Ascending aorta (tissue), 2 donors: ENCODE measurements at places on chromosomes 5 and 9. TPM values are rescaled to one million over a fixed set of nuclear protein-coding genes. Genes with fewer than 3 reads are reported as not detected.

- no peaks in the 10 kb centered on the region for H3K27me3 ChIP-seq
- no peak for DNase-seq
- no peaks in the 10 kb centered on the region for H3K36me3 ChIP-seq
Measured at GRCh38 chr5:7330256-7330655, 65.7 kb upstream of the ADCY2 start.

DNA sequence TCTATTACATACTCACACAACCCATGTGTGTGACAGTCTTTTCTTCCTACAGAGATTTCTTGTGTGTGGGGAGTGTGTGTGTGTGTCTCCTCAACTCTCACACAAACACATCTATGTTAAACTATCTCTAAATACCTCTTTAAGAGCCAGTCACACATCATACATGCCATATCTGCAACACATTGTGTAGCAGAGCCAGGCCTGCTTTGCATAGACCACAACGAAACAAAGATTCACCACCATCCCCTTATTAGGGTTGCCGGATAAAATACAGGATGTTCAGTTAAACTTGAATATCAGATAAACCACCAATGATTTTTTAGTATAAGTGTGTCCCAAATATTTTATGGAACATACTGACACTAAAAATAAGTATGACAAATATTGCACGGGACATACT lies 2.3 kb downstream of the FAM170A start:
- H3K27me3 ChIP-seq: no peaks in the 10 kb centered on the region
- H3K4me3 ChIP-seq: no peak overlapping the region
- H3K27ac ChIP-seq: no peak overlapping the region
- no peak for DNase-seq

The NRARP gene
- total RNA-seq: 51.7 TPM

DNA sequence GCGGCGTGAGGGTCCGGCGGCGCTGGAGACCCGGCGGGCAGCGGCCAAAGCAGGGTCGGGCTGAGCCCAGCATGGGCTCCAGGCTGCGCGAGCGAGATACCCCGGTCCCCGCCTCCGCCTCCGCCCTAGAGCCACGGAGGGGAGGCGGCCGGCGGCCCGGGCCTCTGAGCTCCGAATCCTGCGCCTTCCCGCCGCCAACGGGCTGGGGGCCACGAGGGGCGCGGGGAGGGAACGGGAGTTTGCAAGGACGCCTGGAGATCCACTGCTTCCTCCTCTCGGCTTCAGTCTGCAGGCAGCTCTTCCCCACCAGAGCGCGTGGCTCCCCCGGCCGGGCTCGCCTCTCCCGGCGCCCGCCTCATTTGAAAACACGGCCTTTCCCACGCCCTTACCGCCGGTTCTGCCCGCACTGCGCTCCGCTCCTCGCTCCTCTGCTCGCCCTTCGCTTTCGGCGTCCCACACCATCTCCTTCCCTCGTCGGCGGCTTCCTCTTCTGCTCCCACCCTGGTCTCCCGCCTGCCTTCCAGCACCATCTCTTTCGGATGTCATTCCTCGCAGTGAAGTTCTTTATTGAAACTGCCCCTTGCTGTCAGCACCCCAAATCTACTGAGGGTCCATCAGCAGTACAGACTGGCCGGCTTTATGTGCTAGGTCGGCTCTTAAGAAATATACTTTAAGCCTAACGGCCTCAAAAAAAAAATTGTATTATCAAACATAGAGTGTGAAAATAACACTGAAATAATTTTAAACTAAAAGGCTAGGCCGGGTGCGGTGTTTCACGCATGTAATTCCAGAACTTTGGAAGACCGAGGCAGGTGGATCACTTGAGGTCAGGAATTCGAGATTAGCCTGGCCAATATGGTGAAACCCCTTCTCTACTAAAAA lies 105.0 kb upstream of the FAM120A start:
- no peak for DNase-seq
- no peaks in the 10 kb centered on the region for H3K4me1 ChIP-seq
- no peaks in the 10 kb centered on the region for H3K36me3 ChIP-seq
- peak overlapping the region; percentile 41 for H3K4me3 ChIP-seq
- no peak overlapping the region for H3K27ac ChIP-seq

The AGXT2 gene
- total RNA-seq: not detected

- H3K27ac ChIP-seq: no peak overlapping the region
- no peak overlapping the region for H3K4me3 ChIP-seq
- no peaks in the 10 kb centered on the region for H3K4me1 ChIP-seq
Measured at GRCh38 chr5:115418788-115419187, 122.3 kb upstream of the CCDC112 start.

The RICTOR gene
- total RNA-seq: 12.1 TPM

GRCh38 chr9:18485714-18486113 lies 11.8 kb downstream of the ADAMTSL1 start:
- H3K4me1 ChIP-seq: peaks cover 16% of the 10 kb centered on the region
- no peak overlapping the region for H3K27ac ChIP-seq
- H3K36me3 ChIP-seq: no peaks in the 10 kb centered on the region
- no peak for DNase-seq
- H3K4me3 ChIP-seq: no peak overlapping the region
- H3K27me3 ChIP-seq: no peaks in the 10 kb centered on the region

- no peaks in the 10 kb centered on the region for H3K36me3 ChIP-seq
- H3K27ac ChIP-seq: no peak overlapping the region
- H3K27me3 ChIP-seq: no peaks in the 10 kb centered on the region
- H3K4me1 ChIP-seq: no peaks in the 10 kb centered on the region
- no peak overlapping the region for H3K4me3 ChIP-seq
Measured at GRCh38 chr9:125986966-125987365, 239.8 kb downstream of the PBX3 start.

The GPX3 gene
- 2,056 TPM for total RNA-seq

The GPR21 gene
- 5.7 TPM for total RNA-seq

DNA sequence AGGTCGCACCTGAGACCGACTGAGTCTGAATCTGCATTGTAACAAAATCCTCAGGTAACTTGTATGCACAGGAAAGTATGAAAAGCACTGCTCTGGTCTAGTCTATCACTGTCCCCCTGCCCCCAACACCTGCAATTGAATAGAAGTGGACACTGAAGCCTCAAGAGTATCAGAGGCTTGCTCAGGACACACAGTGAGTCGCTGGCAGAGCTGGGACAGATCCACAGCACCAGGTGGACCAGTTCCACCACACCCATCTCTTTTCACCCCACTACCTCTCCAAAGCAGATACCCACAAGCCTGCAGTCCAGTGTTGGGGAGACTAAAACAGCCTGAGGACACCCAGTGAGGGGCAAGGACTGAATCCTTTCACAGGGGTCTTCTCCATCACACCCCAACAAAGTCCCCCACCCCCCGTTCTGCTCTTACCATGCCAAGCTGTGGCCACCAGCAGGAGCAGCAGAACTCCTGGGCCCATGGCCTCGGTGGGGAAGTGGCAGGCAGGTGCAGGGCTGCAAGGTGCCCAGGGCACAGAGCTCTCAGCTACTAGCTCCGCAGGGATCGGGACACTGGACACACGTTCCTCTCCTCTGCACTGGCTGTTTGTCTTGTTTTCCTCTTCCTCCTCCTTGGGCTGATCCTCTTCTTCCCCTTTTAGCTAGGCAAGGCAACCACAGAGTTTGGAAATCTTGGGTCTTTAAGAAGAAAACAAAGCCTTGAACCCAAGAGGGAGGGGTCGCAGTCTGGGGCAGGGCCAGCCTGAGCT lies at the start of gene CSF1R:
Gene CSF1R, minus strand, starts transcription at position 605 of the 766 bp plus-strand sequence. Its CDS starts 127 bp downstream, at position 478.
- no peak within 1 kb of the TSS for H3K27ac ChIP-seq
- DNase-seq: peak; percentile 62
- no peaks in the 10 kb centered on the region for H3K36me3 ChIP-seq
- no peaks in the 10 kb centered on the region for H3K4me1 ChIP-seq
- H3K4me3 ChIP-seq: peak within 1 kb of the TSS; percentile 51

- H3K36me3 ChIP-seq: no peaks in the 10 kb centered on the region
- no peak overlapping the region for H3K27ac ChIP-seq
- DNase-seq: no peak
- no peaks in the 10 kb centered on the region for H3K27me3 ChIP-seq
Measured at GRCh38 chr9:112884101-112884500, 6.6 kb downstream of the SLC46A2 start.

DNA sequence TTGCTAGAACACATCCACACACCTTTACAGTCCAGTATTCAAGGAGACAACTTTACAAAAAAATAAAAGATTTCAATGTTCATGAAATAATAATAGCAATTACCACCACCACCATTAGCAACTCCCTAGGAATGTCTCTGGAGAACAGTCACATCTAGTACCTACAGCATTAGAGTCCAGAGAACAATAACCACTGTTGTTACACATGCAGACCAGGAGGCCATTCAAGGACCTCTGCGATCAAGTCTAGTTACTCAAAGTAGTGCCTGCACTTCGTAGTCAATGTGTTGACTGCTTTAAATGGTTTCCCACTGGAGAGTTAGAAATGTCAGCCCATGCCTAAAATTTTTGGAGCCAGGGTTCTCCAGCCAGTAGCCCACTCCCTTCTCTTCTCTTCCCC lies 244.4 kb downstream of the DEPDC1B start:
- no peaks in the 10 kb centered on the region for H3K36me3 ChIP-seq
- H3K27ac ChIP-seq: no peak overlapping the region
- no peaks in the 10 kb centered on the region for H3K27me3 ChIP-seq
- H3K4me1 ChIP-seq: no peaks in the 10 kb centered on the region
- DNase-seq: no peak

The IFNB1 gene
- total RNA-seq: not detected

The DRD1 gene
- 0.11 TPM for total RNA-seq

GRCh38 chr5:177507165-177507564 lies 2.5 kb downstream of the DOK3 start:
- no peaks in the 10 kb centered on the region for H3K27me3 ChIP-seq
- no peak for DNase-seq
- H3K36me3 ChIP-seq: peaks cover 19% of the 10 kb centered on the region
- H3K27ac ChIP-seq: no peak overlapping the region
- H3K4me1 ChIP-seq: no peaks in the 10 kb centered on the region

The ESM1 gene
- total RNA-seq: not detected

GRCh38 chr5:4191041-4191440 lies 595.4 kb downstream of the IRX1 start:
- no peak overlapping the region for H3K4me3 ChIP-seq
- no peak for DNase-seq
- no peaks in the 10 kb centered on the region for H3K36me3 ChIP-seq

The FGF1 gene
- 23.5 TPM for total RNA-seq

DNA sequence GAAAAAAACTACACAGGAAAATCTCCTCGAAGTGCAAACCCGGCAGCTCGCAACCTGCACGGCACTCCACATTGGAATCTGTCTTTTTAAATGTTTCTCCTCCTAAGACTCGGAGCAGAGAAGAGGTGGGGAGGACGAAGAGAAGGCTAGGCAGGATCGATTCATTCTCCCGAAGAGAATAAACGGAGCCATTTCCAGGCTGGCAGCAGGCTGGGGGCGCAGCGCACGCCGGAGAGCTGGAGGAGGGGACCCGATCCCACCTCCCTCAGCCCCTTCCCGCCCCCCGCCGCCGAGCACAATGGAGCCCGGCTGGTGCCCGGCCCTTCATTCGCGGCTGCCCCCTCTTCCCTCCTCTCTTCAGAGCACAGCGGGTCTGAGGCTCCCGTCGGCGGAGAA lies 628 bp downstream of the HOMER1 start:
- H3K4me3 ChIP-seq: peak overlapping the region; percentile 85
- no peak for DNase-seq
- peak overlapping the region; percentile 97 for H3K27ac ChIP-seq
- no peaks in the 10 kb centered on the region for H3K36me3 ChIP-seq
- no peaks in the 10 kb centered on the region for H3K27me3 ChIP-seq

DNA sequence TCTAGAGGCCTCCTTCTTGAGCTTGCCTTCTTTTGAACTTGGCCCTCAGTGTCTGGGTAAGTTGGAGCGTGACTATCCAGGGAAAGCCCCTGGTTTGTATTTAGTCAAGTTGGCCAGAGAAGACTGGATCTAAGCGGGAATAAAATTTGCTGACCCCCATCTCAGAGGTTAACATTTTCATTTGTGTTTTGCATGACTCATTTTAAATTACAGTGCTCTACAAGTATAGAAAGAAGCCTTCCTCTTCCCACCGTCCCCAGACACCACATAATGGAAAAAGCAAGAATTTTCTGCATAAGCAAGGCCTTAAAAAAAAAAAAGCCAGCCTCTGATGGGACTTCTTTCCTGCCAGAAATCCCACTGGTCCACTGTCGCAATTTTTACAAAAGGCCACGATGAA lies 27.2 kb downstream of the PIK3R1 start:
- peaks cover 50% of the 10 kb centered on the region for H3K4me1 ChIP-seq
- H3K27ac ChIP-seq: peak overlapping the region; percentile 40
- DNase-seq: no peak
- no peaks in the 10 kb centered on the region for H3K36me3 ChIP-seq

The CER1 gene
- total RNA-seq: not detected

GRCh38 chr9:7970681-7971330 lies 171.2 kb upstream of the DMAC1 start:
- H3K36me3 ChIP-seq: no peaks in the 10 kb centered on the region
- DNase-seq: no peak
- no peaks in the 10 kb centered on the region for H3K4me1 ChIP-seq
- H3K27ac ChIP-seq: no peak overlapping the region

GRCh38 chr9:81680506-81680905 lies 8.8 kb downstream of the TLE1 start:
- H3K4me3 ChIP-seq: no peak overlapping the region
- DNase-seq: no peak

DNA sequence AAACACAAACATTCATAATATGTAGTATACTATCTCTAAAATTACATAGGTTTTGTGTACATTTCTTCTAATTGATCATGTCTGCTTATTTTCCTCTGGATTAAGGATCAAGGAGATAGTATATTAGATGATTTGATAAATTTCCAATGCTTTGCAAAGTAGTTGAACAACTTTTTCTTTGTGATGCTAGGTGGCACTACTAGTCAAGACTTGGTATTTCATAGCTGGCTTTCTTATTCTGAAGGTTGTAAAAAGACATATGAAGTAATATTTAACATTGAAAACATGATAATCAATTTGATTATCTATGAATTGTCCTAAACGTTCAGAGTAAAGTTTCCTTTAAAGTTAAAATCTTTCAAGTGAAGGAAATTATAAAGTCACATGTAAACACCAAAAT lies 106.1 kb upstream of the FGF10 start:
- no peaks in the 10 kb centered on the region for H3K36me3 ChIP-seq
- no peak for DNase-seq
- H3K4me3 ChIP-seq: no peak overlapping the region

DNA sequence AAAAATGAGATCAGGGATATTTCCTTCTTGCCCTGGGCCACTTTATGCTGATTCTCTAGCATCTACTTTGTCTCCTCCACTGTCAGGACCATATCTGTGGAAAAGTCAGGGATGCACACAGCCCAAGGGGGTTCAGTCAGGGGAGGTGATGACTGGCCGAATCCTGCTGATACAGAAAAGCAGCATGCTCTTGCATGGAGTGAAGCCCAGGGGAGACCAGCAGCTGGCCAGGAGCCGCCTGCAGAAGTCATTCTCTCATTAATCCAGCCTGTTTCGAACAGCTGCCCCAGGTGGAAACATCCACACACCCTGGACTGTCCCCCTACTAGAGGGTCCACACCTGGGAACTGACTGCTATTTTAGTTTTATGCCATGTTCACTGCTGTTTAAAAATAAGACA lies 177.1 kb downstream of the ATP10B start:
- H3K27ac ChIP-seq: no peak overlapping the region
- H3K27me3 ChIP-seq: no peaks in the 10 kb centered on the region
- H3K4me3 ChIP-seq: no peak overlapping the region
- H3K4me1 ChIP-seq: no peaks in the 10 kb centered on the region
